Memory B cell (primary cell): ENCODE measurements at places on chromosomes 11 and 22.
A peak's percentile ranks its signal among the peaks of the same experiment; 100 is the strongest.

GRCh38 chr11:33488971-33489370 lies 211.7 kb downstream of the C11orf91 start:
- no peak for DNase-seq

DNA sequence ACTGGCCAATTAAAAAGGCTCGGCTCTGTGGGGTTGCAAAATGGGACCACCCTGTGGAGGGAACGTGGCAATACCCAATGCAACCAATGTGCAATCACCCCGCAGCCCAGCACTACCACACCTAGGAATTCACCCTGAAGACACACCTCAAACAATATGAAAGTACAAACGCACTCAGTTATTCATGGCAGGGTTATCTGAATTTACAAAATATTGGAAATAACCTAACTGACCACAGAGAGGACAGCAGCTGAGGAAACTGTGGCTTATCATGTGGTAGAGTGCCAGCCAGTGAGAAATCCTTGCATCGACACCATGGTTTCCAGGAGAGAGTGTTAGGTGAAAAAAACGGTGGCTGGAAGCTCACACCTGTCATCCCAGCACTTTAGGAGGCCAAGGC lies 18.7 kb downstream of the ALG12 start:
- no peak for DNase-seq

GRCh38 chr11:66361502-66361941 lies 10.0 kb downstream of the SLC29A2 start:
- DNase-seq = no peak

- no peak for DNase-seq
These were observed 133.0 kb downstream of the RAB38 start for GRCh38 chr11:88042238-88042637.

DNA sequence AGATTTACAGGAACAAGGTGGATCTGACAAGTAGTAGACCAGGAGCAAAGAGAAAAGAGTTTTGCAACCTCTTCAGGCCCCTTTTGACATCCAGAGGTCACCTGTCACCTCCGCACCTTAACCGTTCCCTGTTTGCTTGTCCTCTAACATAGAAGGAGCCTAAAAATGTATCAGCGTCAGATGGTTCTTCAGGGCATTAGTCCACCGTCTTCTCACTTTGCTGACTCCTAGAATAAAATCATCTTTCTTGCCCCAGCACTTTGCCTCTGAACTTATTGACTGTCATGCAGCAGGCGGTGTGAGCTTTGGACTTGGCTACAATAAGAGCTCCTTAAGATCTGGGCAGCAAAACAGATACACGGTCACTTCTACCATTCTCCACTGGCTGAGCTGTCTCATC lies 339.7 kb upstream of the B3GAT1 start:
- no peak for DNase-seq

- no peak for DNase-seq
These were observed 62.0 kb downstream of the FLRT1 start for GRCh38 chr11:64097468-64098317.

GRCh38 chr11:119361941-119362725 lies 15.6 kb upstream of the MFRP start:
- no peak for DNase-seq

GRCh38 chr11:76603202-76603601 lies 67.3 kb downstream of the LRRC32 start:
- DNase-seq = no peak

GRCh38 chr22:17152340-17152739 lies 6.7 kb downstream of the HDHD5 start:
- no peak for DNase-seq

DNA sequence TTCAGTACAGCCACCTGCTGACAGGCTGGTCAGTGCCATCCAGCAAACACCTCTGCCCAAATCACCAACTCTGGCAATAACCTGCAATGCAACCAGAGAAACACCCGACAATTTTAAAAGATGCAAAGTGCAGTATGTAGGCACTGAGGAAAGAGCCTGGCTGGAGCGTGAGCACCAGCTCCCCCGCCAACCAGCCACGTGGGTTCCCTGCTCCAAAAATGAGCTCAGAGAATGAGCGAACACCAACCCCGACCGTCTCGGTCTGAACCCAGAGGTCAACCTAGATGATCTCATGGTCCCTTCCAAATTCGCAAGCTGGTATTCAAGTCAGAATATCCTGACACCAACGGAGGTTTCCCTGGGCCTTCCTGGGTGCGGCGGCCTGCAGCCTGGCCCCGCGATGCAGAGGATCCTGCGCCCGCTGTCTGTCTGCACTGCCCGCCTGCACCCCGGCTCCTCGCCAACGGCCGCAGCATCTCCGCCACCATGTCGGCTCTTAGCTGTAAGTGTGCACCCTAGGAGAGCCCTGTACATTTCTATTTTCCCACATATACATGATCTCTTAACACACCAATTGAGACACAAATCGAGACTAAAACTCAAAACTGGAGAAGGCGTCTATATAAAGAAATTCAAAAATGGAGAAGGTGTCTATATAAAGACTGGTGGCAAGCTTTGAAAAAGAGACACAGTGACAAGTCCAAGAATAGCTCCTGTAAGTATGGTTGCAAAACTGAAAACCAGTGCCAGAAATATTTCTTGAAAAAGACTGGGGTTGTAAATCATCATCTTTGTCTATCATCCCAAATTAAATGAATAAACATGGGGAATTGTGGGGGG lies 22.8 kb downstream of the TMEM184B start:
- DNase-seq = no peak

DNA sequence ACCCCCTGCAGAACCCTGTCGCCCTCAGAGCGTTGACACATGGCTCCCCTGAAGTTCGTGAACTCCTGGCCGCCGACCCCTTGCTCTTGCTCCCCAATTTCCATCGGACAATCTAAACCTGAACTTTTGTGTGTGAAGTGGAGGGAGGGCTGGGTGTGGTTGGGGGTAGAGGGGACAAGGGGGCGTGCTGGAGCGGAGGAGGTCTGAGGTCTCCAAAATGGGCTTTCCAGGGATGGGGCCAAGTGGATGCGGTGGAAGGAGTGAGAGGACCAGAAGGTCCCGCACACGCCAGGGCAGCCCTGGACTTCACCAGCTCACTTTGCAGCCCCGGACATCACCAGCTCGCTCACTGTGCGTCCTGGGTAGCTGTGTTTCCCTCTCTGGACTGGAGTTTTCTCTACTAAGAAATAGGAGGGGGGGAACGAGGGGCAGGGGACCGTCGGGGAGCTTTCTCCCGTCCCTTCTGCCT lies 18.6 kb downstream of the CREB3L1 start:
- no peak for DNase-seq

GRCh38 chr22:45585437-45585755 lies 82.7 kb downstream of the FBLN1 start:
- DNase-seq = no peak

DNA sequence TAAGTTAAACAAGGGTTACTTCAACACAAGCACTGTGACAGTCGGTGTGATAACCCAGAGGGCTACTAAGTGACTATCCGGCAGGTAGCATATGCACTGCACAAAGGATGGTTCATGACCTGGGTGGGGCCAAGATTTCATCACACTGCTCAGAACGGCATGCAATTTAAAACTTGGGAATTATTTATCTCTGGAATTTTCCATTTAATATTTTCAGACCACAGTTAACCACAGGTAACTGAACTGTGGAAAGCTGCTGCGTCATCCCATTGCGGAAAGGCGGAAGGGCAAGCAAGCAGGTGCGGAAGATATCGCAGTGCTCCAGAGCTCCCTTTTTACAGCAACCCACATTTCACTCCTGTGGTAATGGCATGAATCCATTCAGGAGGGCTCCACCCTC lies 540.8 kb downstream of the INSC start:
- DNase-seq = no peak

- DNase-seq = no peak
These were observed 89.7 kb downstream of the RRM1 start for GRCh38 chr11:4184163-4184916.

DNA sequence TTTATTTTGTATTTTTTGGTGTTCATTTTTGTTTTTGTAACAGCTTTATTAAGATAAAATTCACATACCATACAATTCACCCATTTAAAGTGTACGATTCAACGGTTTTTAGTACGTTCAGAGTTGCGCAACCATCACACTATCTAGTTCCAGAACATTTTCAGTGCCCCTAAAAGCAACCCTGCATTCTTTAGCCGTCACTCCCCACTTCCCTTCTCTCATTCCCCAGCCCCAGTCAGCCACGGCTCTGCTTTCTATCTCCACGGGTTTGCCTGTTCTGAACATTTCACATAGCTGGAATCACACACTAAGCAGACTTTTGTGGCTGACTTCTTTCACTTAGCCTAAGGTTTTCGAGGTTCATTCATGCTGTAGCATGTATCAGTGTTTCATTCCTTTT lies 9.6 kb upstream of the KCNQ1OT1 start:
- no peak for DNase-seq

- no peak for DNase-seq
These were observed 208.4 kb downstream of the DDX10 start for GRCh38 chr11:108873310-108873709.

GRCh38 chr11:102390667-102391465 lies 43.9 kb downstream of the BIRC2 start:
- peak; percentile 45 for DNase-seq

DNA sequence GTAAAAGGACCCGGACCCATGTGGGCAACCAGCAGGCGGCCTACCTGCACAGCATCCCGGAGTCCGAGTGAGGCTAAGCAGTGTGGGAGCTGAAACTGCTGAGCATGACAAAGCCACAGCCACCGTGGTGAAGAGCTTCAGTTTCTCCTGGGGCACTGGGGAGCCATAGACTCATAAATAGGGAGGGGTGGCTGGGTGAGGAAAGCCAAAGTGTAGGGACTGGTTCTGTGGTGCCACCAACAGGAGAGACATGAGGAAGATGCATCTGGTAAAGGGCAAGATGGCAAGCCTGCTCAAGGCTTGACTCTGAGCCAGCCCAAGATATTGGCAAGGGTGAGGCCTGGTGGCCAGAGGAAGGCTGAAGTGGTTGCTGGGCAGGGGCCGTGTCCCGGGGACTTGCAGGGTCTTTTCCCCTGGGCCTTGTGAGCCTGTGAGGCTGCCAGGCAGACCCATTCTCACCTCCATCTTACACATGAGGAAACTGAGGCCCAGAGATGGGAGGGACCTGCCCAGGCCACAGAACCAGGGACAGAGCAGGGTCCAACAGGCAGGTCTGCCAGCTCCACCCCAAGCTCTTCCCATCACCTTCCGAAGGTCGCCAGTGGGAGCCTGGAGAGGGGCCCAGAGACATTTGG lies 30.4 kb downstream of the CYTH4 start:
- DNase-seq = no peak

DNA sequence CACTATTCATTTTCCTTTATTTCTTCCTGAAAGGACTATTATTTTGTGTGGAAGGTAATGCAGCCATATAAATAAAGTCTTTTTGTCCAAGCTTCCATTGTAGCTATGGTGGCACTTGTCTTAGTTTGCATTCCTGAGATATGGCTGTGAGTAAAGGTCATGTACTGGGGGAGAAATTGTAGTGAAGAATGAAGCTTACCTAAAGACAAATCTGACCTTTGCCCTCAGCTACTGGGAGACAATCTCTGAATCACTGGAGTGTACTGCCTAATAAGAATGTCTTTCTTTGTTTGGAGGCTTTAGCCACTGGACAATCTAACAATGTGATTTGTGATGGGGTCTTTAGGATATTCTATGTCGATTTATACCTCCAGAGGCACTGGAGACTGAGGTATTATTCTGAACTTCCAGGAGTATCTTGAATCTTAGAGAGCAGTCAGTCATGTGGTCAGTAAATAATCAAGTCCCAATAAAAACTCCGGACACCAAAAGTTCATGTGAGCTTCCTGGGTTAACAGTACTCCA lies 39.7 kb upstream of the OR5AK2 start:
- no peak for DNase-seq

GRCh38 chr22:31676700-31677099 lies 14.7 kb upstream of the PISD start:
- DNase-seq = peak; percentile 86

- DNase-seq = no peak
These were observed 77.1 kb downstream of the LINC01488 start for GRCh38 chr11:69558519-69558941.

GRCh38 chr22:23106906-23107367 lies 34.9 kb downstream of the RSPH14 start:
- no peak for DNase-seq

GRCh38 chr11:118771547-118772288 lies 19.2 kb downstream of the DDX6 start:
- no peak for DNase-seq

- no peak for DNase-seq
These were observed 1.3 kb upstream of the NDUFV1 start for GRCh38 chr11:67605231-67606011.

GRCh38 chr11:47183969-47184368 lies 2.3 kb downstream of the PACSIN3 start:
- DNase-seq = no peak

GRCh38 chr11:117826190-117826570 lies 1.6 kb upstream of the FXYD2 start:
- no peak for DNase-seq

DNA sequence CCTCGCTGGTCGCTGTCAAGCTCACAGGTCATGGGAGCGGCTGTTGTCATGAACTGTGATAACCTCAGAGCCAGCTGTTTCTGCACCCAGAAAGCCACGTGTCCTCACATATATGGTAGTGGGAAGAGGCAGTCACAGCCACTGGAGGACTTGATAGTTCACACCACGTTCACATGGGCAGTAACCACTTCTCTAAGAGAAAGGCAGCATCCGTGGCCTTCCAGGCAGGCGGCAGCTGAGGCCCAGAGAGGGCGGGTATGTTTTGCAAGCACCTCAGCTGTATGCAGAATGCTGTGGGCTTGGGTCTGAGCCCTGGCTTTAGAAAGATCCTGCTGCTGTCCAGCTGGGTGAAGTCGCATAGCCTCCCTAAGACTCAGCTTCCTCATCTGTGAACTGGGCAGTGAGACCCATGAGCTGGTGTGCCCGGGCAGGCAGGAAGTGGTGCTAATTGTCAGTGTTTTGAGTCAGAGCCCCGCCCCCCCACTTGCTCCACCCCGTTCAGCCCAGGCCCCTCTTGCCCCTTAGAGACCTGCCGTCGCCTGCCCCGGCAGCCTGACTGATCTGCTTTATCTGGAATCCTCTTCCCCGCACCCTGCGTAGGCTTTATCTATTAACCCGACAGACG lies 13.3 kb downstream of the TTC38 start:
- DNase-seq = no peak

GRCh38 chr22:20439556-20439927 lies 1.9 kb upstream of the SCARF2 start:
- no peak for DNase-seq

DNA sequence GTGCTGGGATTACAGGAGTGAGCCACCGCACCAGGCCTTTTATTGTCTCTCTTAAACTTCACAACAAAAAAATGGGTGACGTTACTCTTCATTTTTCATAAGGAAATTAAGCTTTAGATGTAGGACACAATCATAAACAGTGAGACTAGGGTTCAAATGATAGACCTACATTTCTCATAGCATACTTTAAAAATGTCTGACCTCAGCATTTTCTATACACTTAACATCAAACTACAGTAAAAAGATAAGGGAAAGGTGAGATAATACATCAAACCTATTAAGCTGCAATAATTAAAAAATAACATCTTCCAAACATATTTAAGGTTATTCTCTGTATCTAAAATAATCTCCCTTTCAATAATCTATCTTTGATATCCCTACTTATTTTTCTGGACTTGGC lies 914.2 kb downstream of the FAM181B start:
- no peak for DNase-seq
